ENCODE measurements at places on chromosomes 6 and 20.

GRCh38 chr20:56392881-56393482 lies 537 bp downstream of the CSTF1 start:
- DNase-seq: peak; percentile 53

- DNase-seq: no peak
These were observed 120.5 kb downstream of the TRIM27 start for GRCh38 chr6:28803337-28803709.

GRCh38 chr20:63950701-63951397 lies 5.4 kb downstream of the UCKL1 start:
- DNase-seq: no peak

- no peak for DNase-seq
These were observed 21.1 kb upstream of the TOP1 start for GRCh38 chr20:41007481-41007880.

GRCh38 chr6:121694389-121694788 lies 258.9 kb downstream of the GJA1 start:
- no peak for DNase-seq

DNA sequence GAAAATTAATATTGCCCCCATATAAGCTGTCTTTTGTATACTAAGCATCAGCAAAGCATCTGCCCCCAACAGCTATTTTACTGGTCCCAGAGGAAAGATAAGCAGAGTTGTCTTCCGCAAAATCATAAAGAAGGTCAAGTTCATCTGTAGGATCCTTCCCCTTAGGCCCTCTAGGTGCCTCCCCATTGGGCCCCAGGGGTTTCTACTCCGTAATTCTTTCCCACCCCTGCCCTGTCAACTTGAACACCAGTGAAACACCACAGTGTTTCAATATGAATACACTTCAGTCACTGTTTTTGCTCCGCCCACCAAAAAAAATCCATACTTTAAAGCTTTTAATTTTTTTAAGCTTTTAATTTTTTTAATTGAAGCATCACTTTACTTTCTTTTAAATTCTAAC lies 159.2 kb downstream of the ATXN1 start:
- DNase-seq: no peak

DNA sequence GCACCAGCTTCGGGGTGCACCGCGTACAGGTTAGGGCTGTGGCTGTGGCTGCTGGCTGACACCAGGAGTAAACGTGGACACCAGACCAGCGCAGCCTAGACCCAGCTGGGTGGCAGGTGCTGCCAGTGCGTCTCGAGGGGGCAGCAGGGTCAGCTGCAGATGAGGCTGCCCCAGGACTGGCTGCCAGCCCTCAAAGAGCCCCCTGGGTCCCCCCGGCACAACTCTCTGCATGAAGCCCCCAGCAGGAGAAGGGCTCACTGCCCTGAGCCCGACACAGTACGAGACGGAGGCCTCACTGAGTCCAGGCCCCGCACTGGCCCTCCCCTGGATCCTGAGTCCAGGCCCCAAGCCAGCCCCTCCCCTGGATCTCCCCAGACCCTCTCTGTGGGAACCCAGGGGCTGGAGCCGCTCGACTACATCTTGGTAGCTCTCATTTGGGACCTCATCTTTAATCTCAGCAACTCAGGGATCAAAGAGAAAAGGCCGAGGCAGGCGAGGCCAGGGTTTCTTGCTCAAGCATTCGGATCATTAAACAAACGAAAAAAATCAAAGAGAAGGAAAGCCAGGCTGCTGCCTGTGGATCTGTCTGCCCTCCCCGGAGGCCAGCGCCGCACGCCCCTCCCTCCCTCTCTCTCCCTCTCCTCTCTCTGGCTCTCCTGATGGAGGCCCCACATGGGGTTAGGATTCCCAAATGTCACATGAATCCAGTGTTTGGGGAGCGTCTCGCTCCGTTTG lies 7.0 kb upstream of the NKAIN4 start:
- no peak for DNase-seq

DNA sequence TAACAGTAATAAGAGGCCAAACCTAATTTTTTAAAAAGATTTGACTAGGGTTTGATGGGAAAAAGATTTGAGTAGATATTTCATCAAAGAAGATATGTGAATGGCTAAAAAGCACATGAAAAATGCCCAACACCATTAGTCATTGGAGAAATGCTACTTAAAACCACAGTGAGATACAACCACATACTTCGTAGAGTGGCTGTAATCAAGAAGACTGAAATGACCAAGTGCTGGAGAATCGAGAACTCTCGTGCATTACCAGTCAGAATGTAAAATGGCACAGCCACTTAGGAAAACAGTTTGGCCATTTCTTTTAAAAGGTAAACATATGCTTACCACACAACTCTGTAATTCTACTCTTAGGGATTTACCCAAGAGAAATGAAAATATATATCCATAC lies 175.5 kb downstream of the EYA2 start:
- no peak for DNase-seq

DNA sequence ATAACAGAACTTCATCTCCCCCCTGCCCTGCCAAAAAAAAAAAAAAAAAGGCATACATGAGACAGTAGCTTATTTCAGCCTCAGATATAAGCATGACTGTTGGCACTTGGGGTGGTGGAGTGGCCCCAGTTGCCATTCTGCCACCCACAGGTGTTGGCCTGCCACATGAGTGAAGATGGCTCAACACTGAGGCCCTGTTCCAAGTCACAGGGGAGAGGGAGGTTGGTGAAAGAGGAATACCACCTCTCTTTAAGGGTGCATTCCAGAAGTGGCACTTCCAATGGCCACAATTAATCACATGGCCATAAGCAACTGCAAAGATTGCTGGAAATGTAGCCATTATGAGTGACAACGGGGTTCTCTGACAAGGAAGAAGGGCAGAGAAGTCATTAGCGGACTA lies 61.9 kb upstream of the JARID2 start:
- DNase-seq: no peak

- DNase-seq: no peak
These were observed 19.3 kb downstream of the SULF2 start for GRCh38 chr20:47765691-47766594.

GRCh38 chr6:94478133-94479005 lies 1059.0 kb upstream of the EPHA7 start:
- DNase-seq: no peak

DNA sequence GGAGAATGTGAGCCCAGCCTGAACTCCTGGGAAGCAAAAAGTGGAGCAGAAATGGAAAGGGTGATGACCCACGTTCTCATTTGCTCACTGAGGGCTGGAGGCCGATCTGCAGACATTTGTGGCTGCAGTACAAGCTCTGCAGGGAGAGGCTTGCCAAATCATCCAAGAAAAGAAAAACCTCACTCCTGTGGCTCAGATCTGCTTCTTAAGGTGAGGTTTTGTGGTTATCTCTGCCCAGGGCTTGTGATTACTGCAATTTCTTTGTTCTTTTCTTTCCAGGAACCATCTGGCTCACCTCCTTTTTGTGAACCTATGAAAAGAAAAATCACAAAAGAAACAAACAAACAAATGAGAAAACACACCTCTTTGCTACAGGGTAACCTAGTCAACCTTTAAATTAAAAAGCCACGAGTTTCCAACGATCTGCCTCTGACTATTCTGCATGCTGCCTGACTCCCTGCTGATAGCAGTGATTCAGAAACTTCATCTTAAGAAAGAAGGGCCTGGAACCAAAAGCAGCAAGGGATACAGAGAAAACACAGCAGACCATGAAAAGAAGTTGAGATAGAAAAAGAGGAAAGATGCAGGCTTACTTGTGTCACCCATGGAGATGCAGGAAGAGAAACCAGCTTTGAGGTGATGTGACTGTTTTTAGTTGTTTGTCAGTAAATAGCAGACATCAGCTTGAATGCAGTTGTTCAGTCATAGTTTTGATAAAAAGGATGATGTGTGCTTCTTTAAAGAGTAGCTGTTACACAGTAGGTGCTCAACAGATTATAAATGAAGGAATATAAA lies 165.1 kb downstream of the LMBRD1 start:
- DNase-seq: peak; percentile 8

GRCh38 chr6:13998356-13998755 lies 73.6 kb downstream of the RNF182 start:
- DNase-seq: no peak

DNA sequence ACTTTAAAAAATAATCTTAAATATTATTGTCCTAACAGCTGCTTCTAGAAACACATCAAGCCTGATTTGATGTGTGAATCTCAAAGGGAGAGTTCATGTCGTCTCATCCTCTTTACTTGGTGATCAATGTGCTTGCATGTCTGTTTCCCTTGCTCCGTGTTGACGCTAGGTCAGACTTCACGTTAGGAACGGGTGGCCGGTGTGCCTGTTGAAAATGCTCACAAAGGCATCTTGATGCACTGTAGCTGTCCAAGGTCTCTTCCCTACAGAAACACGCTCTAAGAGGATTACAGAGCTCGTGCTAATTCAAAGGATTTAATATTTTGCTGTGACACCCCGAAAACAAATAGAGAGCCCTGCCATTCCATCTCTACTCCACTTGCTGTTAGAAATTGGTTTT lies 84.6 kb downstream of the ID4 start:
- no peak for DNase-seq

GRCh38 chr20:3813848-3814581 lies 6.3 kb upstream of the AP5S1 start:
- DNase-seq: peak; percentile 38

DNA sequence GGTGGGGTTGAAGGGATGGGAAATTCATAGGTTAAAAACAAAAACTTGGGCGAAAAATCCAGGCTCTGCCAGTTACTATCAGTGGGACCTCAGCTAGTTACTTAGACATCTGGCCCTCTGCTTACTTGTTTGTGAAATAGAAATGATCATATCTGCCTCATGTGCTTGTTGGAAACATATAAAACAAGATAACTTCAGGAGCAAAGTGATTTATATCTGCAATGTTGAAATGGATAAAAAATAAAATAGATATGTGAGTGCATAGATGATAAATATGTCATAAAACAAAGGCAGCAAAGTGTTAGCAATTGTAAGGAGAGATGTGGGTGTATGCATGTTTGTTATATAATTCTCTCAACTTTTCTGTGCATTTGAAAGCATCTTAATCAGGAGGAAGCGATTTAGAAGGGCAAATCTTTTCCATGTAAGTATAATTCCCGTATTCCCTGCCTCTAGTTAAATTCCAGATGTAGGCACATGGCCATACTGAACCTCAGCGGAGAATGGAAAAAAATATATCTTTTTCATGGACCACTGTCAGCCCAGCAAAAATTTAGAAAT lies 579.0 kb upstream of the FLRT3 start:
- no peak for DNase-seq

DNA sequence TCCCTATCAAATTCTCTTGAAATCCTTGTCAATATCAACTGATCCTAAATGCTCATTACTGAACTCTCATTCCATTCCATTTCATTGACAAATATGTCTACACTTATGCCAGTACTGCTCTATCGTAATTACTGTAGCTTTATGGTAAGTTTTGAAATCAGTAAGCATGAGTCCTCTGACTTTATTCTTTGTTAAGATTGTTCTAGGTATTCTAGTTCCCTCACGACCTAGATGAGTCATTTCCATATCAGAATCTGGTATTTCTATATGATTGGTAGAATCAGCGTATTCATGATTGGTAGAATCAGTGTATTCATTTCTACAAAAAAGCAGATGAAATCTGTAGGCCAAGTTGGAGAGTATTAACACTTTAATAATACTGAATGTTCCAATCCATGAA lies 318.6 kb upstream of the RUNX2 start:
- no peak for DNase-seq

GRCh38 chr6:26472549-26473290 lies 15.0 kb downstream of the BTN2A1 start:
- peak; percentile 16 for DNase-seq

DNA sequence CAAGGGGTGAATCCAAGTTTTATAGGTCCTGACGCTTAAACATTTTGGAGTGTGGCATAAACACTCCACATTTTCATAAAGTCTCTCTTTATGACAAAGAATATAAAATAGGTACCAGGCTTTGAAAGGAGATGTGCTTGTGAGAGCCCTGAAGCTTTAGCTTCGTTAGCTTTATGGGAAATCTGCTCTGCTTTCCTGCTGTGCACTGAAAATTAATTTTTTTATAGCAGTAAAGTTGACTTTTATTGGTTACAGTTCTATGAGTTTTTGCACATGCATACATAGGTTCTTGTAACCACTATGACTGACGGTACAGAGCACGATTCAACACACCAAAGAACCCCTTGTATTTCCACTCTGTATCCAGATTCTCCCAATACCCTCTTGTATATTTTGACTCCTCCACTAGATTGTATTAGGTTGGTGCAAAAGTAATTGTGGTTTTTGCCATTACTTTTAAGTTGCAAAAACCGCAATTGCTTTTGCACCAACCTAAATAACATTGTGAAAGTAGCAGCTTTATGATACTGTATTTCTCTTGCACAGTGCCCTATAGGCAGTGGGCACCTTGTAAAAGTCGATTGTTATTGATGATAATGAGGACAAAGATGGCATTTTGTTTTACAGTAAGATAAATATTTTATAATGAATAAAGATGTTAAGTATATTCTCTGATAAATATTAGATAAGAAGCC lies 145.2 kb upstream of the AKIRIN2 start:
- no peak for DNase-seq

- no peak for DNase-seq
These were observed 242.2 kb downstream of the HIVEP2 start for GRCh38 chr6:142702501-142703460.

DNA sequence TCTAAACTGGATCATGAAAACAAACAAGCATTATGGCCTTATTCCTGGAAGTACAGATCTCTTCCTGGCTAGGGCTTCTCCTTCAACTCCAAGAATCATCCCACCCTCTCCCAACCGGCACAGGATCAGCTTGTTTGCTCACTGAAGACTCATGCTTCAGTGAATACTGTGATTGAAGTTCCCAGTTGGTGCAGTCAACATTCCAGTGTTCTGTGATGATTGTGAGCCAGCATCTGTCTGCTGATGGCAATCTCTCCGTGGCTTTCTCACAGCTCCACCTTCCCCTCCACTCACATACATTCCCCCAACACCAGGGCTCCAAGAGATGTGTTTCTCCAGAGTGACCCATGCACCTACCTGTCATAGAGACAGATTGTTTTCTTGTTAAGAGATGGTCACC lies 421.3 kb upstream of the BTBD3 start:
- DNase-seq: no peak

- no peak for DNase-seq
These were observed 3.6 kb upstream of the HINT3 start for GRCh38 chr6:125952764-125953501.

DNA sequence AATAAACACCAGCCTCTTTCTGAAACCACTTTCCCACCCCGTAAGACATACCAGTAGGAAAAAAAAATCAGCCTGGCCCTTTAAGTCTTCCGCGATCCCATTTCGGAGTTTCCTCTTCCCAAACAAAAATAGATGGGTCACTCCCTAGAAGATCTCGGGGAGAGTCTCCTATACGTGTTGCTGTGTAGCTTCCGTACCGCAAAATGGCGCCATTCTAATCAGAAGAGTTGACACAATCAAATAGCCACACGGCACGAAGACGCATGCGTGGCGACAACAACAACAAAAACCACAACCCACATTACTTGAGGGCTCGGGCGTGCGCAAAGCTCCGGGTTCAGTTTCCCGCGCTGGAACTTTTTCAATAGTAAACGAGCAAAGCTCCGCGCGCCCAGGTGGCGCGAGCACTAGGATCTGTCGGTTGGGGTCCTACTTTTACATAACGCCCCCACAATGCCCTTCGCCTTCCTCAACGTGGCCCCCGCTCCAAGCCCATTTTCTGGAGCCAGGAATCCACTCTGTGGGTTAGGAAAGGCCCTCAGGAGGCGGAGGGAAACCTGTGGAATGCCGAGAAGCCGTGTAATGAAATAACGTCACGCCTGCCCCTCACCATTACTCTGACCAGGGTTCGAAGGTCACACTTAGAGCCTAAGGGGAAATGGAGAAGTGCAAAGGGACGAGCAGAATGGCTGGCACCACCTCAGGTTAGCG lies at the start of gene GPANK1:
TSS of gene GPANK1 (minus strand) at position 208 of the 711 bp plus-strand sequence. CDS start 519 bp downstream, outside the sequence.
- DNase-seq: peak; percentile 90

Data from CD4-positive, alpha-beta memory T cell (primary cell).